ENCODE measurements at places on chromosomes 3 and 15. TPM values are rescaled to one million over a fixed set of nuclear protein-coding genes. Genes with fewer than 3 reads are reported as not detected.

TAGLN3 gene
- not detected for total RNA-seq

AADACL2 gene
- total RNA-seq, result not detected

CCR2 gene
- total RNA-seq, result 19.9 TPM

SLC22A13 gene
- 0.93 TPM for total RNA-seq

NOX5 gene
- 0.02 TPM for total RNA-seq

KLHL25 gene
- 5.7 TPM for total RNA-seq

P2RY12 gene
- not detected for total RNA-seq

GAP43 gene
- not detected for total RNA-seq

SKOR1 gene
- 0.18 TPM for total RNA-seq

LCTL gene
- total RNA-seq, result not detected

SLC28A1 gene
- not detected for total RNA-seq

PARL gene
- 53.2 TPM for total RNA-seq

PSTPIP1 gene
- 142 TPM for total RNA-seq

MBD4 gene
- total RNA-seq, result 49.0 TPM

C3orf85 gene
- total RNA-seq, result not detected

PLCH1 gene
- total RNA-seq, result 0.59 TPM

ELL3 gene
- total RNA-seq, result 1.4 TPM

CHST13 gene
- total RNA-seq, result not detected

CCR8 gene
- 12.6 TPM for total RNA-seq

IGF2BP2 gene
- not detected for total RNA-seq

RBP2 gene
- total RNA-seq, result not detected

XIRP1 gene
- 0.11 TPM for total RNA-seq

ADGRG7 gene
- not detected for total RNA-seq

ARHGEF3 gene
- 78.4 TPM for total RNA-seq

ABHD6 gene
- 8.5 TPM for total RNA-seq

PARP9 gene
- total RNA-seq, result 108 TPM

CNTN4 gene
- total RNA-seq, result not detected

APBA2 gene
- total RNA-seq, result 7.0 TPM

LRRC34 gene
- total RNA-seq, result 5.1 TPM

MESP1 gene
- total RNA-seq, result 1.8 TPM

SLC22A14 gene
- not detected for total RNA-seq

HCLS1 gene
- total RNA-seq, result 340 TPM

EPM2AIP1 gene
- total RNA-seq, result 19.7 TPM

CTXN2 gene
- total RNA-seq, result 0.05 TPM

RTP1 gene
- total RNA-seq, result not detected

PPP2R3A gene
- total RNA-seq, result not detected

SLCO2A1 gene
- not detected for total RNA-seq

SCN11A gene
- not detected for total RNA-seq

IQGAP1 gene
- 212 TPM for total RNA-seq

SLC15A2 gene
- 10.8 TPM for total RNA-seq

CNTN3 gene
- total RNA-seq, result not detected

SLC6A1 gene
- total RNA-seq, result not detected

FSD2 gene
- total RNA-seq, result not detected

TF gene
- total RNA-seq, result 0.43 TPM

AHSG gene
- not detected for total RNA-seq

TMEM207 gene
- not detected for total RNA-seq

PP2D1 gene
- not detected for total RNA-seq

CATSPER2 gene
- total RNA-seq, result 6.9 TPM

PRR23A gene
- total RNA-seq, result not detected

C15orf62 gene
- total RNA-seq, result 1.4 TPM

TAMM41 gene
- 23.6 TPM for total RNA-seq

IGSF11 gene
- 0.14 TPM for total RNA-seq

Data from T-helper 2 cell treated with Interferon-gamma antibody and Interleukin-4, amounts not matched to agents 100 ng/mL and 5 ng/mL, for 36 hours (primary cell).